ENCODE measurements at places on chromosomes 16 and 17.

- DNase-seq: no peak
These were observed 10.5 kb upstream of the NKD1 start for GRCh38 chr16:50537533-50538290.

- DNase-seq: no peak
These were observed 213.4 kb downstream of the SOX9 start for GRCh38 chr17:72334205-72334604.

DNA sequence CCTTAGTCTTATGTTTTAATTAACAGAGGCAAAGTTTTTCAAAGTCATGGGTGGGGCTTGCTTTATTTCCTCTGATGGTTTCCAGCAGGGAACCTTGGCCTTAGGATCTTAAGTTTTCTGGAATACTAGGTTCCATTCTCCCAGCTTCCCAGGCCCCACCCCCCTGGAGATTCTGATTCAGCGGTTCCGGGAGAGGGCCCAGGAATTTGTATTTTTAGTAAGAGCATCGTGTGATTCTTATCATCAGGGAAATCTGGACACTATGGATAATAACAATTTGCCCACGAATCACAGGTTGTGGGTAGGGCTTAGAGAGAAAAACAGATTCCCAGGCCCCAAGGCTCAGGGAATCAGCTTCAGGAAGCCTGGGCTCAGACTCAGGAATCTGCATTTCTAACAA, 263.6 kb downstream of the NTN1 start:
- no peak for DNase-seq

- no peak for DNase-seq
These were observed 22.2 kb downstream of the WIPF2 start for GRCh38 chr17:40241252-40241834.

DNA sequence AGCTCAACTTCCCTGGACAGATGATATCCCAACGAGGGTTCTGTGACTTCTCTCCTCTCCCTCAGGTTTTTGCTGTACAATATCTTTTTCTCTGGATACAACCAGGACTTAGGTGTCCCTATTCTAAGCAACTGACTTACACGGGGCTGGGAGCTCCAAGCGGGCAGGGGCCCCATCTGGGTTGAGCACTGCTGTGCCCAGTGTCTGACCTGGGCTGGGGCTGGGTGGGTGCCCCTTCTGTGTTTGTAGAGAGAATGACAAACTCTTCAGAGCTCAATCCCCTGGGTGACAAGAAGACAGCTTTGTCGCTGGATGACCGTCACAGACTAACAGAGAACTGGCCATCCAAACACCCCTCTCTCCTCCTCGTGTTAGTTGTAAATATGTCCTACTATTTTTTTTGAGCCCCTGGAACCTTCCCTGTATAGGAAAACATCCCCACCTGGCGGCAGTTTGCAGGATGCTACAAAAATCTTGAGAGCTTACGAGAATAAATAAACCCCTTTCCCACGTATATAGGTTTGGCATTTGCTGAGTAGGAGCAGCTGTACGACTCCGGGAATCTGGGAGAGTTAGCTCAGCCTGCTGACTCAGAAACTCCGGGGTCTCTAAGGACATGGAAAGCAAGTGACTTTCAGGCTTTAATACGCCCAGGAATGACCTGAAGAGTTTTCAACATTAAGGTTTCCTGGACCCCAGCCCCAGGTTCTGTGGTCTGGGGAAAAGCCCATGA, 23.7 kb upstream of the RCVRN start:
- no peak for DNase-seq

DNA sequence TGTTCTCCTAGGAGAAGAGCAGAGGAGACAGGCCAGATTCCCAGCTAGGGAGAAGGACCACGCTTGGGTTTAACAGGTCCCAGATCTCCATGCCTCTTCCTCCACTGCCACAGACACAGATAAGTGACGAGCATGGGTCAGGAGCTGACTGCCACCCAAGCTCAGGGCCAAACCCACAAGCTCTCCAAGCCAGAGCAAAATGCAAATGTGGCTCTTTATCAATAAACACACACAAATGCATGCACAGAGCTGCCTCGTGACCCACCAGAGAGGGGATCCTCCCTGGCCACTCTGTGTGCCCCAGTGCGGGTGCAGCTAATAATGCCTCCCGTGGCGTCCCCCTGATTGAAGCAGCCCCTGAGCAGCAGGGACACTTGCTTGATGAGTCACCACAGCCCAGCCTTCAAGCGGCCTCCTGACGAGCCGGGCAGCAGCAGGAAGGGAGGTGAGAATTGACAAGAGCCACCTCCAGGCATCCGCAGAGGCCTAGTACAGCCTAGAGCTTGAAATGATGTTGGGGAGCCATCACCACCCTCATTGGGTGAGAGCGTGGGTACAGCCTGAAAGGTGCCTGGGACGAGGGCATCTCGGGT, 143.9 kb downstream of the CCDC182 start:
- DNase-seq: no peak

- DNase-seq: no peak
These were observed 151.3 kb downstream of the CYB561 start for GRCh38 chr17:63294776-63295175.
